ENCODE measurements at places on chromosomes 7 and 10. TPM values are rescaled to one million over a fixed set of nuclear protein-coding genes. Genes with fewer than 3 reads are reported as not detected.

The CALHM1 gene
- total RNA-seq = 0.23 TPM

The TEX36 gene
- total RNA-seq = not detected

The GCK gene
- 13.8 TPM for total RNA-seq

The UPK3B gene
- 0.23 TPM for total RNA-seq

The ARHGAP22 gene
- 7.2 TPM for total RNA-seq

The CALY gene
- total RNA-seq = 36.4 TPM

The FAM241B gene
- 33.4 TPM for total RNA-seq

The ZMIZ2 gene
- 20.3 TPM for total RNA-seq

All from diencephalon (tissue), 1 donor.